ENCODE measurements at places on chromosomes 6 and 20. TPM values are rescaled to one million over a fixed set of nuclear protein-coding genes. Genes with fewer than 3 reads are reported as not detected.
A peak's percentile ranks its signal among the peaks of the same experiment; 100 is the strongest.

GRCh38 chr6:136520517-136520916 is 29.7 kb downstream of the MAP7 start:
- H3K27me3 ChIP-seq = no peaks in the 10 kb centered on the region
- H3K4me1 ChIP-seq = no peaks in the 10 kb centered on the region
- H3K27ac ChIP-seq = no peak overlapping the region
- no peaks in the 10 kb centered on the region for H3K36me3 ChIP-seq

GRCh38 chr20:32235331-32236047 is 27.8 kb downstream of the POFUT1 start:
- DNase-seq = no peak
- H3K27ac ChIP-seq = no peak overlapping the region
- H3K4me3 ChIP-seq = no peak overlapping the region
- H3K4me1 ChIP-seq = no peaks in the 10 kb centered on the region
- no peaks in the 10 kb centered on the region for H3K27me3 ChIP-seq
- H3K36me3 ChIP-seq = no peaks in the 10 kb centered on the region

DNA sequence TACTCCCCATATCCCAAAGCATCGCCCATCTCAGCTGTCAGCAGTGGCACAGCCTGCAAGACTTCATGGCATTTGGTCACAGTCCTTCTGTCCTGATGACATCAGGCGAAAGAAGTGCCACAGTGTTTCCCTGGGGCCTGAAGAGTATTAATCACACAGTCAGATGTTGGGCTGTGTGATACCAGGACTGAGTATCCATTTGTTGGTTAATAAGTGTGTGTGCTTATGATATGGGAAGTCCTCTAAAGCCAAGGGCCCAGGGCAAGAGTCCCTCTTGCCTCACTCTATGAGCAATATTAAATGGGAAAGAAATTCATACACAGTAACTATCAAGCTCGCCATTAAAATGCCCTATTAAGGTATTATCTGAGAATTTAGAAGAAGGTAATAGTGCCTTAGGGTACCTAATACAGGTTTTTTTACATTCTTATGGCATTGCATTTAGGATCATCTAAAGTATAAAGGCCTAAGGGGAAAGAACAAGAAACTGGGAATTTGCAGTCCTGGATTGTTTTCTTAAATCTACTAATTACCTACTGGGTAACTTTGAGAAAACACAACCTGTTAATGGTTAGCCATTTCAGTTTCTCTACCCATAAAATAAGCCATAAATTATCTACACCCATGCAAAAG is 204.1 kb upstream of the PREP start:
- DNase-seq = no peak
- H3K4me3 ChIP-seq = no peak overlapping the region
- no peaks in the 10 kb centered on the region for H3K36me3 ChIP-seq
- H3K27me3 ChIP-seq = no peaks in the 10 kb centered on the region

- peak overlapping the region; percentile 28 for H3K27ac ChIP-seq
- no peak for DNase-seq
- no peaks in the 10 kb centered on the region for H3K27me3 ChIP-seq
- no peaks in the 10 kb centered on the region for H3K36me3 ChIP-seq
These were observed 2.7 kb downstream of the TNFAIP3 start for GRCh38 chr6:137869549-137870307.

- no peak overlapping the region for H3K27ac ChIP-seq
- no peaks in the 10 kb centered on the region for H3K27me3 ChIP-seq
- no peaks in the 10 kb centered on the region for H3K36me3 ChIP-seq
These were observed 183.7 kb downstream of the SYNE1 start for GRCh38 chr6:152453421-152453820.

- H3K27me3 ChIP-seq = no peaks in the 10 kb centered on the region
- no peak overlapping the region for H3K4me3 ChIP-seq
- no peak for DNase-seq
- no peaks in the 10 kb centered on the region for H3K4me1 ChIP-seq
These were observed 263.7 kb upstream of the ARID1B start for GRCh38 chr6:156513504-156513903.

GRCh38 chr6:2960935-2961334 is 10.4 kb downstream of the SERPINB6 start:
- no peaks in the 10 kb centered on the region for H3K36me3 ChIP-seq
- H3K4me3 ChIP-seq = no peak overlapping the region
- no peak overlapping the region for H3K27ac ChIP-seq
- DNase-seq = no peak
- peaks cover 7% of the 10 kb centered on the region for H3K4me1 ChIP-seq

GRCh38 chr6:30741789-30742315 is 635 bp downstream of the FLOT1 start:
- peak overlapping the region; percentile 89 for H3K27ac ChIP-seq
- H3K27me3 ChIP-seq = no peaks in the 10 kb centered on the region
- H3K4me1 ChIP-seq = peaks cover 7% of the 10 kb centered on the region
- H3K36me3 ChIP-seq = no peaks in the 10 kb centered on the region
- peak overlapping the region; percentile 60 for H3K4me3 ChIP-seq
- DNase-seq = no peak

DNA sequence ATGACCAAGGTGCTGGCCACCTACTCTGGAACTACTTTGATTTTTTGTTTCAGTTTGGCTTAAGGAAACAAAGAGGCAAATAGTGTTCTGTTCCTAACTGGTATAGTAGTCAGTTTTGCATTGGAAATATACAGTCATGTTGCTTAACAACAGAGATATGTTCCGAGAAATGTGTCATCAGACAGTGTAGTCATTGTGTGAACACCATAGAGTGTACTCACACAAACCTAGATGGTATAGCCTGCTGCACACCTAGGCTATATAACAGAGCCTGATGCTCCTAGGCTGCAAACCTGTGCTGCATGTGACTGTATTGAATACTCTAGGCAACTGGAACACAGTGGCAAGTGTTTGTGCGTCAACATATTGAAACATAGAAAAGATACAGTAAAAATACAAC is 80.4 kb downstream of the ARID1B start:
- H3K27ac ChIP-seq = no peak overlapping the region
- H3K4me3 ChIP-seq = no peak overlapping the region
- H3K36me3 ChIP-seq = no peaks in the 10 kb centered on the region

DNA sequence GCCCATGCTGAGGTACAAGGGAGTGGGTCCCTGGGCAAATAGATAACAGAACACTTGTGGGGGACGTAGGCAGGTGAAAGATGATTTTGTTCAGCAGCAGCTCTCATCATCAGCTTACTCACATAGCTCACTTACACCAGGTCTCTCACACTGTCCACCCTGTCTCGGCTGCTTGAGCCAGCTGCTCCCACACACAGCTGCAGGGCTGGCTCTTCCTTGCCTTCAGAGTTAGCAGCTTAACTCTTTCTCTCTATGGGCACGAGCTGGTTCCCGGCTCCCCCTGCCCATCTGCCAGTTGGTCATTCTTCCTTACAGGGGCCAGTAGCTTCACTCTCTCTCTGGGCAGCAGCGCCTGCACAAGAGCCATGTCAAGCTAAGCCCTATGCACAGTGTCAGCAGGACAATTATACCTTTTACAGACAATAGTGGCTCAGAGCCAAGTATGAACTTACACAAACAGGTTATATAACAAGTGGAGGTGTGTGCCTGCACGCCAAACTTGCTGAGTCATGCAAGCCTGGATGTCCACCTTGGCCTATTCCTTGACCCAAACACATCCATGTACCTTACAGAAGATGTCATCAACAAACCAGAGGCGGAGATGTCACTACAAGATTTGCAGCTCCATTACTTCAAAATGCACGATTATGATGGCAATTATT is 18.7 kb downstream of the ZNF391 start:
- no peak overlapping the region for H3K27ac ChIP-seq
- H3K4me3 ChIP-seq = no peak overlapping the region
- H3K36me3 ChIP-seq = no peaks in the 10 kb centered on the region
- DNase-seq = no peak
- H3K4me1 ChIP-seq = no peaks in the 10 kb centered on the region
- no peaks in the 10 kb centered on the region for H3K27me3 ChIP-seq

DNA sequence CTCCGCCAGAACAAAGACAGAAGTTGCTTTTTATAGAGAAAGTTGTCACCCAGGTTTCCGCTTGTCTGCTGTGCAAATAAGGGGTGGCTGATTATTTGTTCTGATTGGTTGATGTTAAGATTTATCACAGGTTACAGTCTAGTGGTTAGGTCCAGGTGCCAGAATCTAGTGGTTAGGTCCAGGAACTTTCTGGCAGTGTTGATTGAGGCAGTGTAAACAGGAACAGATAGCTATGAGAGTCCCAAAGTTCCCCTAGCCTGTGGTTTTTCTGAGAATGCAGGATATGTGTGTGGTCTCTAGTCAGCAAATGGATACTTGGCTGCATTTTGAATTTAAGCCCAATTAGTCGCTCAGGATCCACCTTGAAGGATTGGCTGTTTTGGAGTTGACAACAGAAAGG is 148.0 kb downstream of the TMEM200A start:
- no peaks in the 10 kb centered on the region for H3K36me3 ChIP-seq
- H3K4me1 ChIP-seq = peaks cover 1% of the 10 kb centered on the region
- no peak overlapping the region for H3K4me3 ChIP-seq
- no peaks in the 10 kb centered on the region for H3K27me3 ChIP-seq
- H3K27ac ChIP-seq = no peak overlapping the region
- no peak for DNase-seq

DNA sequence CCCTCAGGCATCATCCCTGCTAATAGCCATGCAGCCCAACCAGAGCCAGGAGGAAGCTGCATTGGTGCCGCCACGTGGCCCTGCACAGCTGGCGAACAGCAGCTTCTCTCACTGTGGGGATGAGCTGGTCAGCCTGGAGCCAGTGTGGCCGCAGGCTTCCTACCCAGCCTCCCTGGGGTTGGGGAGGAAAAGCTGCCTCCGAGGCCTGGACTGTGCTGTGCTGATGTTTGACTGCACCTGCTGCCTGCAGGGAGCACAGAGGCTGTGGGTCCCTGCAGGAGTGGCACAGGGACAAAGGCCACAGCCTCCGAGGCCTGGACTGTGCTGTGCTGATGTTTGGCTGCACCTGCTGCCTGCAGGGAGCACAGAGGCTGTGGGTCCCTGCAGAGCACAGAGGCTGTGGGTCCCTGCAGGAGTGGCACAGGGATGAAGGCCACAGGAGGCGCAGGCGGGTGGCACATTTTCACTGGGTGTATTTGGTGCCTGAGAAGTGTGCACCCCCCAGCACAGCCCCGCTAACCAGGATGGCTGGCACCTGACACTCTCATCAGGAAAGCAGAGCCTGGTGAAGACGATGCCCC is 83.9 kb downstream of the DLL1 start:
- no peaks in the 10 kb centered on the region for H3K36me3 ChIP-seq
- no peak for DNase-seq
- no peak overlapping the region for H3K4me3 ChIP-seq
- no peak overlapping the region for H3K27ac ChIP-seq
- H3K27me3 ChIP-seq = no peaks in the 10 kb centered on the region

DNA sequence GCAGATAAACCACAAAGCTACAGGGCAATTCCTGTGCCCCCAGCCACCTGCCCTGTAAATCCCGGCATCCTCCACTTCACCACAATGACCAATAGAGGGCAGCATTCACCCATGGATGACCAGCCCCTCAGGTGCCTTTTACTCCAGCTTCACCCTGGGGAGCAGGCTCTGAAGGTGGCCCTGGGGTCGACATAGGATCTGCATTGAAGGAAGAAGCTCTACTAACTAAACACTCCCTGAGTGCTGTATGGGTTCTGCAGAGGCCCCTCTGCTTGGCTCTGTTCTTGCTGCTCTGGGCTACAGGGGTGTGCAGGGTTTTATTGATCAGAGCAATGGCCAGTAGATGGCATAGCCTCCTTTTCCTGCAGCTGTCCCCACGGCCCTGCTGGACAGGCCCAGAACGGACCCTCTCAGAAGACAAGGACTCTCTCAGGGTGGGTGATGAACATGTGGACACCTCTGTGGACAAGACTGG is 20.3 kb downstream of the CST4 start:
- no peaks in the 10 kb centered on the region for H3K27me3 ChIP-seq
- no peak overlapping the region for H3K27ac ChIP-seq
- no peaks in the 10 kb centered on the region for H3K36me3 ChIP-seq
- peak; percentile 30 for DNase-seq

- H3K27ac ChIP-seq = no peak overlapping the region
- no peak overlapping the region for H3K4me3 ChIP-seq
- no peaks in the 10 kb centered on the region for H3K4me1 ChIP-seq
- H3K27me3 ChIP-seq = no peaks in the 10 kb centered on the region
These were observed 658.8 kb upstream of the CHD6 start for GRCh38 chr20:42276718-42277602.

CTAGE9 gene
- not detected for total RNA-seq

DNAH8 gene
- total RNA-seq = not detected

EFCAB8 gene
- 0.20 TPM for total RNA-seq

MEI4 gene
- not detected for total RNA-seq

AURKA gene
- 9.5 TPM for total RNA-seq

IL20RA gene
- 19.3 TPM for total RNA-seq

TP53TG5 gene
- total RNA-seq = 0.42 TPM

UNC5CL gene
- total RNA-seq = 0.85 TPM

PPIL6 gene
- total RNA-seq = 10.8 TPM

C20orf144 gene
- total RNA-seq = not detected

Data from ovary (tissue), 10 donors.